NCI-H1930 (cell line): ENCODE measurements at places on chromosomes 16 and 17.

DNA sequence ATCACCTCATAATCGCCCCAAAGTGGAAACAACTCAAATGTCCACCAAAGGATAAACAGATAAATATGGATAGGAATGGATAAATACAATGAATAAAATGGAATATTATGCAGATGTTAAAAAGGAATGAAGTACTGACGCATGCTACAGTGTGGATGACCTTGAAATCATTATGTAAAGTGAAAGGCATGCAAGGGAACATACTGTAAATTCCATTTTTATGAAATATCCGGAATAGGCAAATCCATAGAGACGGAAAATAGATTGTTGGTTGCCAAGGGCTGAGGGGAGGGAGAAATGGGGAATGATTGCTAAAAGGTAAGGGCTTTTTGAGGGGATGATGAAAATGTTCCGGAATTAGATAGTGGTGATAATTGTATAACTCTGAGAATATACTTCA, 36.0 kb downstream of the STAT5B start:
- DNase-seq, result no peak

GRCh38 chr17:19718041-19718612, 1.7 kb upstream of the SLC47A2 start:
- no peak for DNase-seq

GRCh38 chr17:80996422-80997305, 5.0 kb downstream of the CHMP6 start:
- DNase-seq, result no peak

GRCh38 chr16:53599548-53599947, 96.5 kb upstream of the AKTIP start:
- no peak for DNase-seq

GRCh38 chr17:44780845-44781480, 22.2 kb downstream of the ADAM11 start:
- no peak for DNase-seq
